ENCODE measurements at places on chromosomes 3 and 15.

- DNase-seq = no peak
Measured at GRCh38 chr15:94265982-94266381, 34.6 kb downstream of the MCTP2 start.

- no peak for DNase-seq
Measured at GRCh38 chr3:123693584-123694190, 108.8 kb upstream of the HACD2 start.

GRCh38 chr3:33260104-33260503 is 17.1 kb upstream of the FBXL2 start:
- no peak for DNase-seq

- no peak for DNase-seq
Measured at GRCh38 chr15:101189409-101190091, 62.3 kb downstream of the CHSY1 start.

DNA sequence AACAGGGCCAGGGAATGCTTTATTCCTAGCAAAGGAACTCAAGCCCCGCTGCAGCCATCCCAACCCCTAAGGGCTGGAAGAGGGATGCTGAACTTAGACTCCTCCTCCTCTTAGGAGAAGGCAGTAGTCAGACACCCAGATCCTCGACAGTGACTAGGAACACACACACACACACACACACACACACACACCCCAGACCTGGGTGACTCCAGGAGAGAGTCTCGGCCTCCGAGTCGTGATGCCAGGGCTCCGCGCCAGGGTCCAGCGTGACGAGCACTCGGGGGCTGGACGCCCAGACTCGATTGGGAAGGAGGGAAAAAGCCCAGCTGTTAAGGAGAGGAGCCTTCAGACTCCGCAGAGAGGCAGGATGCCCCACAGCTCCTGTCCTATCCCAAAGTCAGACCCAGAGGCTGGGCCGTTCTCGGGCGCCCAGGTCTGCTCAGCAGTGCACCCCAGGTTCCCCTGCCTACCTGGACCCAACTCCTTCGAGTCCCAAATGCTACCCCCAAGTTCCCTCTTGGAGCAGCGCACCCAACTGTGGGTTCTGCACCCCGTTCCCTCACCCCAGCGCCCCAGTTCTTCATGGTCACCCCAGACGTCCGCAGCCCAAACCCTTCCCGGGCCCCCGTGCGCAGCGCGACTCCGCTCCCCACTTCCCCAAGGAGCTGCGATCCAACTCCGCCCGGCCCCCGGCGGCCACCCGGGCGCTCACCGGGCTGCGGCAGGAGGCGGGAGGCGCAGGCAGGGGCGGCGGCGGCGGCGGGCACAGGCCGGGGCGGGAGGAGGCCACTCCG is 421 bp downstream of the BMF start:
- DNase-seq = no peak

- DNase-seq = no peak
Measured at GRCh38 chr3:117719316-117719926, 1009.8 kb downstream of the TUSC7 start.

DNA sequence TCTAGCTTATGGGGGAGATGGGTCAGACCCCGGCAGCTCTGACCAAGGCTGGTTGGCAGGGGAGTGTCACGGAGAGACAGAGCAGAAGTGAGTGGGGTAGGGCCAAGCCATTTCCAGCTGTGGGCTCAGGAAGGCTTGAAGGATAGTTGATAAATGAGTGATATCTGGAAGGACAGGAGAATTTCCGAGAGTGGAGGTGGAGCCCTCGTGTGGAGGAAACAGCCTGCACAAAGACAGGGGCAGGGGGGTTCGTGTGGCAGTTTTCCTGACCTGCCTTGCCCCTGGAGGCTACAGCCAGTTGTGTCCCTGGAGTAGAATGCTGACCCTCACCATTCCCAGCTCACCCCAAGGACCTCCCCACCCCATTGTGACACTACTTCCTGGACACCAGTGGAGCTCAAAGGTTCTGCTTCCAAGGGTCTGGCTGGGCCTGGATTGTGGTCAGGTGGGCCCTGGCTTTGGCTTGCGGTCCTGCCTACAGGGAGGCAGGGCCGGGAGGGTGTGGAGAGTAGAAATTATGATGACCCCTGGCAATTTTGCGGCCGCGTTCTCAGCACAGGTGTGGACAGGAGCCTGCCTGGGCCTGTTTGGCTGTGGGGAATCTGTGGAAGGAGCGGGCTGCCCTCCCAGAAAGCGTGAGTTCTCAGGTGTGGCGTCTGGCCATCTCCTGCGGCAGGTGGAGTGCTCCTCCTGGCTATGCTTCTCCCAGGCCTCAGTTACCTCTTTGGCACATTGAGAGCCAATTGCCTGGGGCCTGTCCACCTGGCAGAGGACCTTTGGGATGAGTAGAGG is at the start of gene SLC22A14:
TSS of gene SLC22A14 (plus strand) at position 400 of the 792 bp plus-strand sequence. CDS start 23,733 bp downstream, outside the sequence.
- DNase-seq = no peak

DNA sequence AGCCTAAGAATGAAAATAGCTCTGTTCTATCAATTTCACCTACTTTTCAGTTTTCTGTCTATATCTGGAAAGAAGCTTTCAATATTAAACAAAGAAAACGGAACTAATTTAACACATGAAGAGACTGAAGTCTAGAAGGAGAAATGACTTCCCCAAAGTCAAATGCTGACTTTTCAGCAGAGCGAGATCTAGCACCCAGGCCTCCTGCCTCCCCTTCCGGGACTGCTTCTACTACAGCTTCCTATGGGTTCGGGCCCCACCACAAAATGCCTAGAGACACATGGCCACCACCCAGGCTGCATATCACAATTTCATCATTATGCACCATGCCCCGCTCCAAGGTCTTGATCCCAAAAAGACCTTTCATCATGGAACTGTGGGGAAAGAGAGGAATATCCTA is 104.5 kb downstream of the SST start:
- no peak for DNase-seq

DNA sequence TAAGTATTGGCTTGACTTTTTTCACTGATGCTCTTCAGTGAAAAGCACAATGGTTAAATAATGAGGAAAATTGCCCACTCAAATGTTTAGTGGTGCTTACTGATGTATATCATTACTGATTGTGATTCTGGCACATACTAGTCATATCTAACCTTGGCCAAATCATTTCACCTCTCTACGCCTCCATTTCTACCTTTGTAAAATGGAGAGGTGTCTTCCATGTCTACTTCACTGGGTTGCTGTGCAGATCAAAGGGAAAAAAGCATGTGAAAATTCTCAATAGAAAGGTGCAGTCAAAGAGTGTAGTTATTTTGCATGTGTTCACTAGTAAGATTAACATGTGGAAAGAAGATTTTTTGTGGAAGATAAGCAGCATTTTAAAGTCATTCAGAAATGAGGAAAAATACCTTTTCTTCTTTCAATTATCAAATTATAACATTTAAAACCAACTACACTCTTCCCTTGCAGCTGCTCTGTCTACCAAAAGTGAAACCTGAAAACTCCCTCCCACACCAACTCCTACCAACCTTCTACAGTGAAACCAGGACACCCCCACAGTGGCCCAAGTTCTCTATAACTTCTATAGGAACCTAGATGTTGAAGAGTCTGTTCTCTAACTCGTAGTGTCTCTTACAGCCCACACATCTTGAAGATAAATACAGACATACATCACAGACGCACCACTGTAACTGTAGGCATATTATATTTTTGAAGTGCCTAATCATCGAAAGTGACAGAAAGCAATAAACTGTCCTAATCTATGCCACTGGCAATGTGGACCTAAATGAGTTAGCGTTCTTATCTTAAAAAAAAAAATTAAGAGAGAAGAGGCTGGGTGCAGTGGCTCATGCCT is 1.4 kb downstream of the CD200R1 start:
- no peak for DNase-seq

DNA sequence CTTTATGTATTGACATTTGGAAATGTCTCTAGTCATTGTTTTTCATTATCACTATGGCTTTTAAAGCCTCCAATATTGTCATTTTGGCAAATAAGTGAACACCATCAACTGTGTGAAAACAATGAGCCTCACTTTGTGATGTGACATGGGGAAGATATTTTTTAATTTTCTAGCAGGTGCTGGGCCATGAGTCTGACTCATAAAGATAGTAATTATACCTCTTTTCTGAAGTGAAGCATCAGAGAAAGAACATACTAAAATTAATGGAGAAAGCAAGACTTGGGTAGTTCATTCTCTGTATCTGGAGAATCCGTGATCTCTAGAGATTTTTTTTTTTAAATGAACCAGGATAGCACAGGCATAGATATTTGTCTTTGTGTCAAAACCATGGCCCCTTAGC is 100.8 kb downstream of the CCNL1 start:
- no peak for DNase-seq

- DNase-seq = no peak
Measured at GRCh38 chr15:97962263-97962662, 1.8 kb downstream of the ARRDC4 start.

DNA sequence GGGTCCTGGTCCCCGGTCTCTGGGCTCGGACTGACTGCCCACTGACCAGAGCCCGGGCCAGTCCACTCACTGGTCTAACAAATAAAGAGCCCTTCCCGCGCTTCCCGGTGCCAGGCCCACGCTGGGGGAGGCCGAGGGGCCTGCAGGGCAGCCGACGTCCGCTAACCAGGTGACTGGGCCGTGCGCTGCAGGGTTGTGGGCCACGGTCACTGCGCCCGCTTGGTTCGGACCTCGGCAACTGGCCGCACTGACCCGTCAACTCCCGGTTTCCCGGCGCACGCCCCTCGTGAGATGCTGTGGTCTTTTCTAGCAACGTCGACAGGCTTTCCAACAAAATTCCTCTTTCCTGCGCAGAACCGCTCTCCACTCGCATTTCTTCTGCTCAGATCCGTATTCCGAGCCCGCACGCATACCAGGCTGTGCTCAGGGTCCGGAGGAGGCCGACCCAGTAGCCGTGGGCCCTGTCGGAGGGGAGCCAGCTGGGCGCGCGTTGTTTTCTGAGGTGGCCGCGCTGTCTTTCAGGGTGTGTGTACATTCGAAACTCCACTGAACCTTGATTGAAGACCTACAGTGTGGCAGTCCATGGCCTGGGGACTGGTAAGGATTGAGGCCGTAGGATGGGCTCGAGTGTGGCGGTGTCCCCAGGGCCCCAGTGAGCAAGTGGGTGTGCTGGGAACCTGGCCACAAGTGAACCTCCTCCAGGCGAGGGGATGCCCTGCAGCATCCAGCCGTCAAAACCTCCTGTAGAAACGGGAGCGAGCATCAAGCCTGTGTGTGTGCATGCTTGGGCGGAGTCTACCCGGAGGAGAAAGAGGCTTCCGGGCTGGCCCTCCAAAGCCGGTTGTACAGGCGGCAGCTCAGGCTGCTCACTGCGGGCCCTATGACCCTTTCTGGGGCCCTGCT is 875 bp upstream of the NT5DC2 start:
- no peak for DNase-seq

GRCh38 chr3:9222049-9222448 is 27.4 kb downstream of the SRGAP3 start:
- DNase-seq = no peak
